HuH-7 (cell line): ENCODE measurements at places on chromosomes 1 and 21.

DNA sequence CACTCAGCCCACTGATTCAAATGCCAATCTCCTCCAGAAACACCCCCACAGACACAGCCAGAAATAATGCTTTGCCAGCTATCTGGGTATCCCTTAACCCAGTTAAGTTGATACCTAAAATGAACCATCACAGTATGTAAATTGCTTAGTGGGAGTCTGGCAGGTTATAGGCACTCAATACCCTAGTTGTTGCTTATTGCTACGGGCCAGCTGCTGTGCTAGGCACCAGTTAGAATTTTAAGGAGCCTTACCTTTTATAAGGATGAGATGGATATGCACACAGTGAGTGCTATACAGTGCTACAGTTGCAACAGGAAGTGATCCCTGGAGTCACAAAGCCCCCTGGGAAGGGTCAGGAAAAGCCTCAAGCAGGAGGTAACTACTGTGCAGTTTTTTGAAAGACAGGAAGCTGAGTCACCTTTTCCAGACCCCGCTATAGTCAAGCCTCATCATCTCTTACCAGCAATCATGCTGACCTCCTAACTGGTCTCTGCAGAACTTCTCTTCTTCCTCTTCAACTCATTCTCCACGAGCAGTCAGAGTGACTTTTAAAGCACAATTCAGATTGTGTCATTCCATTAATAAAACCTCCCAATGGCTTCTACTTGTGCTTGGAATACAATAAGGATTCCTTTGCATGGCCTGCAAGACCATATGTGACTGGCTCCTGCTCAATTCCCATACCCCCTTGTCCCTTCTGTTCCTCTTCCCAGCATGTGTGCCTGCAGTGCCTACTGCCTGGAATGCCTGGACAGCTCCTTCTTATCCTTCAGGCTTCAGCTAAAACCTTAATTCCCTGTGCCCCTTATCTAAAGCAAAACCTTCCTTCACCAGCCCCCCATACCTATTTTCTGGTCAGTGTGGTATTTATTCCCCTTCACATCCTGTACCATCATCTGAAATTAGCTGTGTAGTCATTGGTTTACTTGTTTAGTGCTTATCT, 10.4 kb upstream of the TLR5 start:
- no peak for DNase-seq

GRCh38 chr21:45886610-45887026, 95.0 kb upstream of the COL6A1 start:
- DNase-seq = no peak

DNA sequence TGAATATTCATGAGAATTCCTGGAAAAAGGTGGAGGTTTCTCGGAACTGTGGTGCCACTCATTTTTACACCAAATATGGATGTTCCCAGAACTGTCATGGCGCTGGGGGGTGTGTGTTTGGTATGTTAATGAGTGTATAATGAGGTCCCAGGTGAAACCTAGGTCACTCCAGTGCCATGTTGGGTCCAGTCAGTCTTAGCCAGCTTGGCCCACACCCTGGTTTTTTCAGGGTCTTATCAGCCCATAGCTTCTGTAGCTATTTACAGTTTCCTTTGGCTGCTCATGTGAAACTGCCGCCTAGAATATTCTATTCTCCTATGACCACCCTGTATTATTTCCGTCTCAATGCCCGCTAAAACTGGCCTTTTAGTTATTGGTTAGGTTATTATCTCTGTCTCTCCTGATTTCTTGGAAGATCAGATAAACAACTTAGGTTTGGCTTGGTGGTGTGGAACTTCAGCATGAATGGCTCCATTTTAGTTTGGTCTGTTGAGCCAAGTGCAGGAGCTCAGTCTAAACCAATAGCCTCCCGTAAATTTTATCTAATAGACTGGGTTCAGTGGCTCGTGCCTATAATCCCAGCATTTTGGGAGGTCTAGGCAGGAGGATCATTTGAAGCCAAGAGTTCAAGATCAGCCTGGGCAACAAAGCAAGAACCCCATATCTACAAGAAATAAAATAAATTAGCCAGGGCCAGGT, 42.1 kb upstream of the EDARADD start:
- no peak for DNase-seq

DNA sequence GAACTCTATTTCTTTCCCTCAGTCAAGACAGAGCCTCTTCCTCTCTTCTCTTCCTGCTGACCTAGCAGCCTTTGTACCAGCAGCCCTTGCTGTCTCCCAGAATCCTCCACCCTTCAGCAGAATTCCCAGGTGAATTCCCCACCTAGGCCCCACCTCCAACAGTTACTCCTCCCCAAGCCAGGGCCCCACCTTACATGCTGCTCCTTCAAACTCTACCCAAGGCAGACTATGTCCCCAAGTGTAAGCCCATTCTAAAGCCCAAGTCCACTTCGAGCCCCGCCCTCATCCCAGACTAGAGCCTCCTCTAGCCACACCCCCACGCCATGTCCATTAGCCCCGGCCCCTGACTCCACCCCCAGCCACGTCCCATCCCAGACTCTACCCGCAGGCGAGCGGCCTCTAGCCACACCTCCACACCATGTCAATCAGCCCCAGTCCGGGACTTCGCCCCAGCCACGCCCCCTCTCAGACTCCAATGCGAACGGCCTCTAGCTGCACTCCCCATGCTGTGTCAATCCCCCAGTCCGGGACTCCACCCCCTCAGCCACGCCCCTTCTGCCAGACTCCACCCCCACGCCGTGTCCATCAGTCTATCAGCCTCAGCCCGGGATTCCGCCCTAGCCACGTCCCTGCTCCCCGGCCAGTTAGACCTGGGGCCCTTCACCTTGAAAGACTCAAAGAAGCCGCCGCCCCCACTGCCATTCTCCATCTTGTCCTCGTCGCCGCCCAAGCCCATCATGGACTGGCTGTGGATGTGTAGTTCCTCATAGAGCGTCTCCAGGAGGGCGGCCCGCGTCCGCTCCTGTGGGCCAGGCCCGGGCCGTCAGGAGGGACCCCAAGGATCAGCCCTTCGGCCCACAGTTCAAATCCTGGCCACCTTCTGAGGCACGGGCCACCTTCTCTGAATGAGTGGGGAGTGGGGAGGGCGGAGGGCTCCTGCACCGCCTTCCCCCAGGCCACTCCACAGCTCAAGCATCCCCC, 61.3 kb downstream of the RAP1GAP start:
- peak; percentile 99 for DNase-seq

GRCh38 chr1:107263291-107263915, 122.6 kb downstream of the NTNG1 start:
- DNase-seq = no peak

GRCh38 chr1:185238447-185238846, 78.6 kb downstream of the IVNS1ABP start:
- no peak for DNase-seq

GRCh38 chr1:198636391-198636790, 2.4 kb upstream of the PTPRC start:
- DNase-seq = no peak

- no peak for DNase-seq
These were observed 52.4 kb downstream of the SLC37A1 start for GRCh38 chr21:42565886-42566523.

DNA sequence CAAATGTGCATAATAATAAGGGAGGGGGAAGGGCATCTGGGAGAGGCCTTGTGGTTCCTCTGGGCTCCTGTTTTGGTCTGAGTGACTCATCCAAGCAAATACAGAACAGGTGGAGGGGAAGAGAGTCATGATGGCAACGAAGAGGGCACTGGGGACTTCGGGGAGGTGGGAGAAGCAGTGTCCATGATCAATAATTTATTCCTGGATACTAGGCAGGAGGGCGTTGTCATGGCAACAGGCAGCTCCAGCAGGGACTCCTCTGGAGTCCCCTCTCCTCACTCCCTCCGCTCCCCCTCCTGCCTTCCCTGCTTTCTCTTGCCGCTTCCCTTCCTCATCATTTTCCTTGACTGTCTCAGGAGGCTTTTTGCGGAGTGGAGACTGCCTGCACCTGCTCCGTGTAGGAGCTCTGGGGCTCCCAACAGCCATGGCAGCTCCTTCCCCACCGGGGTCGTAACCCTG, 12.3 kb upstream of the NFASC start:
- DNase-seq = no peak

- DNase-seq = no peak
These were observed 173.7 kb downstream of the GABPA start for GRCh38 chr21:25908495-25908894.

DNA sequence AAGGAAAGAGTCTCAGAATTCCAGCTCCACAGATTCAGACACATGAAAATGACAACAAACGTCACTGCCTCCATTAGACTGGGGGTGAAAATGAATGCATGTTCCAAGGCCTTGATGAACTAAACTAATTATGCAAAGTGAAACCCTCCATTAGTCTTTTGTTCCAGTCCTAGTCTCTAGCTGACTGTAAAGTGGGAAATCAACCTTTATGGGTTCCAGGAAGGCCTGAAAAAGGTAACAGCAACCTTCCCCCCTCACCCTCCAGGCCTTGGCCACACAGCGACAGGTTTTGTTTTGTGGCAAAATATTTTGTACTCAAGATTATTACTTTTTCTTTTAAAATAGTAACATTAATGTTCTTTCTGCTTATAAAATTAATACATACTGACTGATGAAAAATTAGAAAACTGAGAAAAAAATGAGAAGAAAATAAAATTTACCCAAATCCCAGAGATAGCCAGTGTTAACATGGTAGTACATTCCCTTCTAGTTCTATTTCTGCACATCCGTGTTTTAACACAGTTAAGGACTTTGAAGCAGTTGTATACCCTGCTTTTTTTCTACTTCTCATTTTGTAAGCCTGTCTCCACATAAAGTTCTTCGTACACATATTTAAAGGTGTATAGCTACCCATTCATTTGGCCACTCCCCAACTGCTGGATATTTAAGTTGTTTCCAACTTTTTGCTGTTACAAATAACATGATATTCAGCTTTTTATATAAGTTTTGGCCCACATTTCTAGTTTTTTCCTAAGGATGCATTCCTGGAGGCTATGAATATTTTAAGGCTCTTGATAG, 60.9 kb downstream of the CD2 start:
- no peak for DNase-seq

DNA sequence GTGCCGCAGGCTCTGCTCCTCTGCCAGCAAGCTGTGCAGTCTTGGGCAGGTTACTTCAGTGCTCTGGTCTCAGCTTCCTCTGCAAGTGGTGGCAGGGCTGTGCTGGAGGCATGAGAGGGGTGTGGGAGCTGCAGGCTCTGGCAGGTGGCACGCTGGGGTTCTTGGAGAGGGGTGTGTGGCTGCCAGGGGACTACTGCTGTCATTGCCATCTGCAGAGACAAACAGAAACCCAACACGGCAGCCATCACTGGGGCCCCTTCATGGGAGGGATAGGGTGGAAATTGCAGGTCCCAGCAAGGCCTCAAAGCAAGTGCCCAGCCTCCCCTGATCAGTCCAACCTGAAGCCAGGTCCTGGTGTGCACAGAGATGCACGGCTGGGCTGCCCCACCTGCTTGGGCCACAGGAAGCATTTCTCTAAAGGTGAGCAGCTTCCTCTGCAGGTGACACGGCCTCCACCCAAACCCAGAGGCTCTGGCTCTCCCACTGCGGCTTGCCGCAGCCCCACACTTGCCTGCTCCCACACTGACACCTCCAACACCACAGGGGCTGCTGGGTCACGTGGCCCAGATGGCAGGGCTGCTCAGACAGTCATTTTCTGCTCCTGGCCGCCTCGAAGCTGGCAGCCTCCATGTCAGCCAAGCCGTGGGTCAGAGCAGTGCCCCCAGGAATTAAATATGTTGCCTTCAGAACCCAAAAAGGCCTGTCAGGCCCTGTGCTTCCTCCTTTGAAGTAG, 4.1 kb upstream of the COL6A2 start:
- no peak for DNase-seq

DNA sequence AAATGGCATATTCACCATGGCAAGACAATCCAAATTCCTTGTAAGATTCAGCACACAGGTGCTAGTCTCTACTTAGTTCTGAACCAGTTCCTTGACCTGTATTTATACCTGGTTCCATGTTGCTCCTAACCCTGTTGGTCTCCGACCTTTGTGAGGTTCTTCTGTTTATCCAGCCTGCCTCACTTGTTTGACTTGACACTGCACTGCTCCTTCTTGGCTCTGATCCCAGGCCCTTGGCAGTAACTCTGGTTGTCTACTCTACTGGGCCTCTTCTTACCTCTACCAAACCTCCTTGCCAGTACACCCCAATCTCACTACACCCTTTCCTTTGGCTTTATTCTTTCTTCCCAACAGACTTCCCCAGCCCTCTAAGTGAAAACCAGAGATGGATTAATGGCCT, 419.4 kb upstream of the USP24 start:
- no peak for DNase-seq

DNA sequence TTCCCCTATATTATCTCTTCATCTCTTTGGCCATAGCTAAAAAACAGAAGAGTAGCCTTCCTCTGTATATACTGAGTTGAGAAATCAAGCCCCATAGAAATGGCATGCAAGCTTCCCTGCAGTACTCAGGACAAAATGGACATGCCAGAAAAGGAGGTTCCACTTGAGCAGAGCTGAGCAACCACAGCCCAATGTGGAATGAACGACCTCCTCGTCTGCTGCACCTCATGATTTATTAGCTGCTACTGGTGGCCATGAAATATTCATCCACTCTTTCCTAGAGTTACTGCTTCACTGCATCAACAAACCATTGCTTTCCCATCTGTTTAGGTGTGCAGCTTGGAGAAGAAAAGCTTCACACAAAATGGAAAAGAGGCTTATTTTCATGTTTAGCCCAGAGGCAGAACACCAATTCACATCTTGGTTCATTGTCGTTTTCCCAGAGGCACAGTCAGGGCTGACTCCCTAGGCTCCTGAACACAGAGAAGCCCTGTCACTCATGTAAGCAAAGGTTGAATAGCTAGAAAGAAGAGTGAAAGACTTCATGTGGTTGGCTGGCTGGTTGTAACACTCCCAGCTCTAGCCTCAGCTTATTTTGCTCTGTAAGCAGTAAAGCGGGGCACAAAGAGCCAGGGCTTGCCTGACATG, 148.0 kb downstream of the TSEN15 start:
- DNase-seq = no peak

GRCh38 chr1:64887689-64888217, 78.6 kb downstream of the JAK1 start:
- no peak for DNase-seq

DNA sequence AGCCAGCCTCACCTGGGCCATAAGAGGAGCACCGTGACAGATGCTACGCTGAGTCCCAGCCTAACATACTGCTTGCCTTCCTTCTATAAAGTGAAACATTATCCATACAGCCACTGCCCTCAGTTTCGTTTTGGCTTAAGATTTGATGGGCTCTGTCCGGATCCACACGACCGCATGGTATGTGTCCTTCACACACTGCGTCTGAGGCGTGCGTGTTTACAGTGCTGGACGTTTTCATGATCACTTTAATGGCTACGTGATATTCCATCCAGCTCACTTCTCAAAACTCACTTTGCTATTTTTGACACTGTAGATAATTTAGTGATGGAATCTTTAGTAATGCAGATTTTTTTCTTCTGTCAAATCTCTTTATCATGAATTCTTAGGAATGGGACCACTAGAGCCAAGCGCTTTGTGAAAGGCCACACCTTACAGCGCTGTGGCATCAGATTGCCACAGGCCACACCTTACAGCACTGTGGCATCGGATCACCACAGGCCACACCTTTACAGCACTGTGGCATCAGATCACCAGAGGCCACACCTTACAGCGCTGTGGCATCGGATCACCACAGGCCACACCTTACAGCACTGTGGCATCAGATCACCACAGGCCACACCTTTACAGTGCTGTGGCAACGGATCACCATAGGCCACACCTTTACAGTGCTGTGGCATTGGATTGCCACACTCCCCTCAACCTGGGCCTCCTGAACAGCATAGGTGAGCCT, 47.1 kb downstream of the PRDM15 start:
- no peak for DNase-seq

GRCh38 chr1:153746174-153746573, 18.3 kb downstream of the INTS3 start:
- DNase-seq = no peak
